Activated naive CD8-positive, alpha-beta T cell treated with anti-CD3 and anti-CD28 coated beads, Interleukin-2, amount 50 U/mL, for 16 hours (primary cell): ENCODE measurements at places on chromosomes 7 and 10.

- DNase-seq: no peak
These were observed 30.7 kb upstream of the INPP5A start for GRCh38 chr10:132506711-132507408.

- no peak for DNase-seq
These were observed 56.3 kb downstream of the CAMK1D start for GRCh38 chr10:12405342-12406320.

DNA sequence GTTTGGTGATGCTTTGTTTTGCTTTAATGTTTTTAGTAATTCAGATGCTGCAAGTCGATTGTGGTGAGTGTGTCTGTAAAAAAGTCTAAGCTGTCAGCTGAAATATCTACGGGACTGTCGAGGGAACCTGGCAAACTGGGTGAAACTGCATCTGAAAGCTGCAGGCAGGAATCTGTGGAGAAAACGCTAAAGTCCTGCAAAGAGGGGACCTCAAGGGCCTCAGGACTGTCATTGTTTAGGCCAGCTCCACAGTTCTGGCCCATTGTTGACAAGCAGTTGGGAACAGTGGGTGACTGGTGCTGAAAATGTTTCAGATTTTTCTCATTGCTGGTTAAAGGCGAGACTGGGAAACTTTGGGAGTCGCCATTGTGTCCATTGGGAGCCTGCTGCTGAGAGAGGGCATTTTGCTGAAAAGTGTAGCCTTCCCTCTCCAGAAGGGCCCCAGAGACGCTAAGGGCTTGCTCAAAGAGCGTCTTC, 1.8 kb downstream of the HOXA2 start:
- DNase-seq: no peak

DNA sequence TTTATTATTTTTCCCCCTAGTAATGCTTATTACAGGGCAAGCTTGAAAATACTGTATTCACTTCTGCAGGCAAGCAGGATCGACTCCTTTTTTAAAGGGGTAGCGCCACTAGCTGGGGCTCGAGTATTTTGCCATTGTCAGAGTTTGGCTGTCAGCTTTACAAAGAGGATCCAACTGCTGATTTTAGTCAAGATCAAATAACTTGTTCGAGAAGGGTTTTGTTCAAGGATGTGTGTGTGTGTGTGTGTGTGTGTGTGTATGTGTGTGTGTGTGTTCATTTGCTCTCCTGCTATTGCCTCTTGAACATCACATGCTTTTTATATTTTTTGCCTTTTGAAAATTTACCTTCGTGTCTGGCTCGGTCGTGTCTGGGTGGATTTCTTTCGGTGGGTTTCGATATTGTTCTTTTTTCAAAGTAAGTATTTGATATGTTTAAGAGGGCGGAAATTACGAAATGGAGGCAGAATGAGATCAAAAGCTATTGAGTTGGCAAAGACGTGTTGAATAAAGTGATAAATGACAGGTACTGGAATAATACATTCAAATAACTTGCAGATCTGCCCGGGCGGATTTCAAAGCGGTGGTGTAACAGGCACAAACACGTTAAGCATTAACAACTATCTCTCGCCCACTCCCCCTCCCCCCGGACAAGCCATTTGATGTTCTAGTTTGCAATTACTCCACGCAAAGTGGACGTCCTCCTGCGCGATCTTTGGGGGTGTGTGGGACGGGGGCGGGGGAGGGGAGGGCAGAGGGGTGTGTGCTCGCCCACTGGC, 1.1 kb downstream of the ARID5B start:
- peak; percentile 67 for DNase-seq

GRCh38 chr10:10367264-10367663, 650.4 kb upstream of the CELF2 start:
- DNase-seq: no peak

DNA sequence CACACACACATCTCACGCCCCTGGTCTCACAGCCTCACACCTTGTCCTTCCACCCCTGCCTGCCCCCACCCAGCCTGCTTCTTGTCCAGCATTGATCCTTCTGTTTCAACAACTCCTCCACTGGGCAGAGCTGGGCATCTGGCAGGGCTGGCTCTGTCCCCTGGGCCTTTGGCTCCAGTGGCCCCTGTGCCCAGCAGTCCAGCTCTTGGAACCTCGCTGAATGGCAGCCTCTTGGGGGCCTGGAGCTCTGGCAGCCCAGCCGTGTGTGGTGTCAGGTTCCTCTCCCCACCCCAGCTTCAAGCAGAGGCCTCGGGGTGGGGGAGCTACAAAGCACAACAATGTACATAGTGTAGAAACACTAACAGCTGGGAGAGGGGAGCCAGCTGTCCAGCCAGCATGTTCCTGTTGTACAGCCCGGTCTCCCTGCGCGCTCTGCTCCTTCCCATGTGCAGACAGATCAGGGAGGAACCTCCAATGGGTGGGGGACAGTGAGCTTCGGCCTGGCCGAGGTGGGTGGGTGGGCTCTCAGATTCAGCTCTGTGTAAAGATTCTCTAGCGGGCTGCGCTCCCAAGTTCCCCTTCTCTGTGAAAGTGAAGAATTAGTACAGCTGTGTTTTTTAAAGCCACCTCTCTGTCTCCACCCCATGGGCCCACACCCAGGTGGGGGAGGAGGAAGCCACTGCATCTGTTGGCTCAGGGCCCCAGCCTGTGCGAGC, 19.4 kb downstream of the ZMIZ2 start:
- no peak for DNase-seq

DNA sequence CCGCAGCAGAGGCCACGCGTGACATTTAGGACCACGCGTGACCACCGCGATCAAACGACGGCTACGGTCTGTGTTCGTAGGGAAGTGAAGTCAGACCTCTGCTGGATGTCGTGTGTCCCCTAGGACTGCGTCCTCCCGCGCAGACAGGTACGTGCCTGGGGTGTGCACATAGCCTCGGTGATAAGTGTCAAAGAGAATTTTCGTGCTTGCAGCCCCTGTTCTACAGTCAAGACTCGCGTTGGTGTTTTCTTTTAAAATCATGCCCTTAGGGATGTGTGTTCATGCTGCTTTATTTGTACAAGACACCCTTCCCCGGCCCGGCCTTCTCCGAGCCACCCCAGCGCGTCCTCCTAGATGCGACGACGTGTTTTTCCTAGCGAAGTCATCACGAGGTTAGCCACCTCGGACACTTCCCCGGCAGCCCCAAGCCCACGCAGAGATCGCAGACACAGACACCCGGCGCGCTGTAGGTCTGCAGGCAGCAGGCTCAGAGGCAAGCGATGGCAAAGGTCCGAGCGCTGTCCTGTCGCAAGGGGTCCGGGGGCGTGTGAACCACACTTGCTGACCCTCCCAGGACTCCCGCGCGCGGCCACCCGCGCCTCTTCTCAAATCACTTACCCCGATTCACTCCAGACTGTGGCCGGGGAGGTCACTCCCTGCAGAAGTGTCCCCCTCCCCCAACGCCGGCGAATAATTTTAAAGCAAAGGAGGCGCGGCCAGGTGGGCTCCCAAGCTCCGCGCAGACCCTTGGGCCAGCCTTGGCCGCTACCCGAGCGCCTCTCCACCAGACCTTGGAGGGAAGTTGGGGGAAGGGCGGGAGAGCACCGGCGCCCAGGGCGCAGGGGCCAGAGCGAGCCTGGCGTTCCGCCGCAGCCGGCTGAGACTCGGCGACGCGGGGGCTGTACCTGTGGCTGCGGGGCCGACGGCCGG, 552 bp downstream of the MKX start:
- DNase-seq: no peak

- no peak for DNase-seq
These were observed 196.5 kb downstream of the PHF14 start for GRCh38 chr7:11170175-11170574.

GRCh38 chr7:43516581-43517342, 66.1 kb upstream of the STK17A start:
- no peak for DNase-seq

GRCh38 chr10:132557696-132558515, 20.3 kb downstream of the INPP5A start:
- no peak for DNase-seq

- no peak for DNase-seq
These were observed 33.8 kb upstream of the ZFAND2A start for GRCh38 chr7:1193593-1194424.

GRCh38 chr10:114703377-114704107, 45.5 kb upstream of the ABLIM1 start:
- DNase-seq: no peak

- no peak for DNase-seq
These were observed 35.5 kb downstream of the TASOR2 start for GRCh38 chr10:5720182-5720581.

GRCh38 chr10:73932620-73933112, 21.7 kb downstream of the PLAU start:
- no peak for DNase-seq

- no peak for DNase-seq
These were observed 3.5 kb downstream of the NRF1 start for GRCh38 chr7:129615018-129615417.

- no peak for DNase-seq
These were observed 185.7 kb upstream of the AUTS2 start for GRCh38 chr7:69412331-69413146.
